ENCODE measurements at places on chromosomes 12 and 14.
A peak's percentile ranks its signal among the peaks of the same experiment; 100 is the strongest.

DNA sequence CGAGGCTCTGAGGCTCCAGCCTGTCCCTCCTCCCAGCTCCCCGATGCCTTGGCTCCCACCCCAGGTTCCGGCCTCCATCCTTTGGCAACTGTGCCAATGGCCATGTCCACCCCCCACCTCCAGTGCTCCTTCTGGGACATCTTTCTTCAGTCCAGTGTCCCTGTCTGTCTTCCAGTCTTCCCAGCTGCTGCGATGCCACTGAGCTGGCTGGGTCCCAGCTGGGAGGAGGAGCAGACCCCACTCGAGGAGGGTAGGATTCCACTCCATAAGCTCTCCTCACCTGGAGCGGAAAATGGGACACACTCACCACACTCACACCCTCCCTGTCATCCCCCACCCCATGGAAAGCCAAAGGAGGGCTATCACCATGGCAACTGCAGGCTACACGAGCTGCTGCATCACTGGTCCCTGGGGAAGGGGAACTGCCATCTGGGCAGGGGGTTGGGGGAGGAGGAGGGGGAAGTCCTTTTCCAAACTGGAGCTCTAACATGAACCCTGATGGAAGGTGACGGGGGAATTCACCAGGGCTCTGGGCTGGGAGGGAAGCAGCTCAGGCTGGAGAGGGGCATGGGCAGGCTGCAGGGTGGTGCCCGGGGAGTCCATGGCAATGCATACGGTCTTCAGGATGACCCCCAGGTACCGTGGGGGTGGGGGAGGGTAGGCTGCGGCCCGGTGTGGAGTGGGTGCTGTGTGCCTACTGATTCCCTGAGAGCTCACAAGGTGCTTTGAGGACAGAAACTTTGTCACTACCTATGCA is 94.3 kb downstream of the LRRC74A start:
- DNase-seq, result peak; percentile 86

DNA sequence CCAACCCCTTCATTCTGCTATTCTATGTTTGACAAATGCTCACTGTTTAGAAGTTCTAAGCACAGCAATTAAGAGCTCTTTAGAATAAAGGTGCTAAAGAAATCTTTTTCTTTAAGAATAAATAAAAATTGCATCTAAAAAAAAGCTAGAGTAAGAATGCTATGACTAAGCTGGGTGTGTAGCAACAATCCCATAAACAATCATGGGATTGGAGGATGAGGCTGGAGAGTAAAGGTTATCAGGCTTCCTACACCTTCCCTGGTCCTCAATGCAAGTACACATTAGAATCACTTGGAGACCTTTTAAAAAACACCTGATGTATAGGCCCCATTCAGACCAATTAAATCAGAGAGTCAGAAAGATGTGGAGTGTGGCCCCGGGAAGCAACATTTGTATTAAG is 88.3 kb downstream of the CIT start:
- no peak for DNase-seq

DNA sequence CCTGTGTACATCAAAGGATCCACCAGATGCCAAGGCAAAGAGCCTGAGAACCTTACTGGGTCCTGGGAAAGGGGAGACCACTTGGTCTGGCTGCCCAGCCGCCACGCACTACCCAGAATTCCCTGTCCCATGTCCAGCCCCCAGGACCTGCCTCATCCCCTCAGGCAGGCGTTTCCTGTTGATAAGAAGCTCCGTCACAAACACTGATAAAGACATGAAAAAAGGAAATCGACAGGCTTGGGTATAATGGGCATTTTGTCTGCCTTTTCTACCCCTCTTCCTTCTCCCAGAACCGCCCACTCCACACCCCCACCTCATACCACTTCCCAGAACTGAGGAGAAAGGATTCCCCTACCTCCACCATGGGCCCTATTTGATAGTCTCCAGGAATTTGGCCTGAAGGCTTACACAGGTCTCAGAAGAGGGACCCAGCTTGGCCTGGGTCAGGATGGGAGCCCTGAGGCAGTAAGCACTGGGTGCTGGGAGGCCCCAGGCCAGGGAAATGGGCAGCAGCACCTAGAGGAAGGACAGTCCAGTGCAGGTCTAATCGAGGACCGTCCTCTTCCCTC is 18.8 kb downstream of the ACVRL1 start:
- DNase-seq, result peak; percentile 22

GRCh38 chr12:49698619-49699545 is 8.3 kb downstream of the FMNL3 start:
- peak; percentile 68 for DNase-seq

GRCh38 chr12:21190016-21190415 is 59.0 kb downstream of the SLCO1B1 start:
- no peak for DNase-seq

DNA sequence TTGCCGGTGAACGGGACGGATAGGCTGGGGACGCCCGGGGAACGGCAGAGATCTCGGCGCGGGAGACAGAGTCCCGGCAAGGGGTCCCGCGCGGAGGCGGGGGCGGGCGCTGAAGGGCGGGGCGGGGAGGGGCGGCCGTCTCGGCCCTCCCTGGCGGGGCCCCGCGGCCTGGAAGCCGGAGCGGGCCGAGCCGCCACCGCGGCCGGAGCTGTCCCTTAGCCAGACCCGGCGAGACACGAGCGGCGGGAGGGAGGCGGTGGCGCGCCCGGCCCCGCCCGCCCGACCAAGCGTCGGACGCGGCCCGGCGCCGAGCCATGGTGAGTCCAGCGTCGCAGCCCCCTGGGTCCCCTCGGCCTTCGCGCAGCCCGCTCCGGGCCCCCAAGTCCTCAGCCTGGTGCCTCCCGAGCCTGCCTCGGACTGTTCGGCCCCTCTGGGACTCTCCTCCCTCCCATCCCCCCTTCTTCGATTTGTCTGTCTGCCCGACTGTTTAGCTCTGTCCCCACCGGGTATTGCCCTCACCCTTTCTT is at the start of gene ARHGEF40:
ARHGEF40 (plus strand) TSS at position 222 of the 527 bp plus-strand sequence; CDS start at position 315, 93 bp downstream.
- no peak for DNase-seq

DNA sequence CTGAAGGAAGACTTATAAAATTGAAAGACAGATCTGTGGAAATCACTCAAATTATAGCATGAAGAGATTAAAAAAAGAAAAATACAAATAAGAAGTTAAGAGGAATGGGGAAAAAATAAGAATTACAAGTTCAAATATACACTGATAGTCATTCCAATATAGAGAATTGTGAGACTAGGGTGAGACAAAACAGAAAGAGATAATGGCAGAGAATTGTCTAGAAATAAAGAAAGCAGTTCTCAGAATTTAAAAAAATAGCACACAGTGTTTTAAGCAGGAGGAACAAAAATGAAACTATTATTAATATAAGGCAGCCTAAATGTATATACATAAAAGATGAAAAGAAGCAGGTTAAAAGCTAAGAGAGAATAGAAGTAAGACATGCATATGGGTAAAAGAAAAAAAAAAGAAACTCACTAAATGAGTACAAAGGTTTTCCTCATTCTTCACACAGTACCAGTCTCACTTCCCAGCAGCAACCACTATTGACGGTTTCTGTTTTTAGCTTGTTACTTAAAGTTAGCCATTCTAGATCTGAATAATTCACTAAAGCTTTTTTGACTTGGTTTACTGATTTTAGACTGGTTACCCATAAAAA is 31.1 kb downstream of the SLC38A4 start:
- DNase-seq, result no peak

DNA sequence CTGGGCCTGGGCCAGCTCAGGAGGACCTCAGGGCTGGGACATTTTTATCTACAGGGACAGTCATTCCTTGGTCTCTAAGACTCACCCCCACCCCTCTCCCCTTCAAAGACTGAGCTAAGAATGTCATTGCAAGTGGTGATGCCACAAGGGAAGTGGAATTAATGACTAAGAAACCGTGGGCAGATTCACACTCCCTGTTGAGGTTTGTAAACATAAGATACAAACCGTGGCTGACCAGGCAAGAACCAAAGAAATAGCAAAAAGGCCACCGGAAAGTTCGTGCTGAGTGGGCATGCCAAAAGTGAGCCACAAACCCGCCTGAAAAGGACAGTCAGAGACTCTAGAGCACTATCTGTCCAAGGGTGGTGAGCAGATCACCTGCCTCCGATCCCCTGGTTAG is 25.7 kb downstream of the NUAK1 start:
- no peak for DNase-seq

DNA sequence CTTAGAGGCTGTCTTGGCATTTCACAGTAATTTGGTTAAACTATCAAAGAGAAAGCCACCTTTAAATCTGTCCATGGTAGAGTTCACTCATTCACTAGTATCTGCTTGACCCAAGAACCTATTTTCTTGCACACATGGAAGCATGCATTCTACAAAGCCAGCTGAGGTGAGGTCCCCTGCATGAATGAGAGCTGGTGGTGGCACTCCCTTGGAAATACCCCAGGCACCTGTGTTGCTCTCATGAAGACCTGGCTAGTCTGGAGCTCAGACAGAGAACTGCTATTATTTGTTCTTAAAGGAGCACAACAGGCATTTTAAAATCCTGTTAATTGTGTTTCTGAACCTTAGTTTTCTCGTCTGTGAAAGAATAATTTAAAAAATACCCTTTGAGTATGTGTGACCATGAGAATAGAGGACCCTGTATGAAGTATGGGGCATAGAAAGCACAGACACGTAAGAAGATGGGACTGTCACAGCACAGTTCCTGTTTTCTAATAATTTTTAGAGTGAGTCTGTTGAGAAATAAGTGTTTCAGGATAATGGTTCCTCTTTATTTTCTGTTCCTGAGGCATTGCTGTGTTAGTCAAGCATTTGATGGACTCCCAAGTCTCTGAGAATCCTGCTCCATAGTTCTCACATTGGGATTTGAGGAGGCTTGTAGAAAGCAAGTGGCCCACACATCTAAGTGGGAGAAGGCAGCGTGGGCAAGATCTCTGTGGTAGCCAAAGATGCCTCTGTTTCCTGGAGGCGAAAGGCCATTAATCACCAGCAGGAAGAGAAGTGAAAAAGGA is 10.9 kb downstream of the RGS6 start:
- no peak for DNase-seq

GRCh38 chr14:51014086-51014485 is 69.8 kb upstream of the PYGL start:
- peak; percentile 63 for DNase-seq

- no peak for DNase-seq
Observed at GRCh38 chr12:27711317-27711682, 668 bp downstream of the MRPS35 start.
